DND-41 (cell line): ENCODE measurements at places on chromosomes 1 and 21.

- peaks cover 34% of the 10 kb centered on the region for H3K4me1 ChIP-seq
- H3K27ac ChIP-seq: peak overlapping the region; percentile 97
- H3K36me3 ChIP-seq: 0 out of 2 replicates have a peak, but pooled peaks cover 3% of the 10 kb centered on the region
- DNase-seq: peak; percentile 87
Observed at GRCh38 chr1:159008744-159009188, 941 bp upstream of the IFI16 start.

- H3K27me3 ChIP-seq: no peaks in the 10 kb centered on the region
- DNase-seq: no peak
- no peaks in the 10 kb centered on the region for H3K4me1 ChIP-seq
- H3K27ac ChIP-seq: no peak overlapping the region
- no peaks in the 10 kb centered on the region for H3K36me3 ChIP-seq
Observed at GRCh38 chr1:167200749-167201148, 19.9 kb upstream of the POU2F1 start.

DNA sequence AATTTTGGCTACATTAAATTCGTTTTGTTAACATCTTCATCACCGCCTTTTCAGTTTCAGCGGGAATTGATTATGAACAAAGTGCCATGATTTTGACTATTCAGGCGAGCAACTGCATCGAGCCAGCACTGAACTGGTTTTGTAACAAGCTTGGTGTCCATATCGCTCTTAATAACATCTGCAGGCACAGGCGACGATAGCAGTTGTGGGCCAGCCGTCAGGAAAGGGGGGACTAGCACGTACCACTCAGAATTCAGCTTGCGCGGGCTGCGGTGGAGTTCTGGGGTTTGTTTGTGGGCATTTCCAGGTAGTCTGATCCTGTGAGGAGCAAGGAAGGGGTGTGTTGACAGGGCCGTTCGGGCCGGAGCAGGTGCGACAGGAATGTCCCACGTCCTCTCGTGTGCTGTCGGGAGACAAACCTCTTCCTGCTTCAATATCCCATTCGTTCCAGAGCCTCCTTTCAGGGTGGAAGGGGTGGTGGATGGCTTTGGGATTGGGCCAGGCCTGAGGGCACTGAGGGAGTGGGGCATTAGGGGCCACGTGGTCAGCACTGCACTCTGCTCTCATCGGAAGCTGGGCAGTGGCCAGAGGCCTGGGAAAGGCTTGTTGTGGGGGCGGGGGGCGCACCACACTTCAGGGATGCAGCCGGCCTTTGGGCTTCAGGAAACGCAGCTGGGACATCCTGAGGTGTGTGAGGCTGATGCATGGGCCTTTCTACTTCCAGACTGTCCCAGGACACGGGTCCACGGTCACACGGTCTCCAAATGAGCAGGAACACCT, 39.1 kb downstream of the SKI start:
- H3K4me1 ChIP-seq: no peaks in the 10 kb centered on the region
- H3K27me3 ChIP-seq: no peaks in the 10 kb centered on the region
- H3K36me3 ChIP-seq: no peaks in the 10 kb centered on the region
- DNase-seq: no peak
- no peak overlapping the region for H3K27ac ChIP-seq

DNA sequence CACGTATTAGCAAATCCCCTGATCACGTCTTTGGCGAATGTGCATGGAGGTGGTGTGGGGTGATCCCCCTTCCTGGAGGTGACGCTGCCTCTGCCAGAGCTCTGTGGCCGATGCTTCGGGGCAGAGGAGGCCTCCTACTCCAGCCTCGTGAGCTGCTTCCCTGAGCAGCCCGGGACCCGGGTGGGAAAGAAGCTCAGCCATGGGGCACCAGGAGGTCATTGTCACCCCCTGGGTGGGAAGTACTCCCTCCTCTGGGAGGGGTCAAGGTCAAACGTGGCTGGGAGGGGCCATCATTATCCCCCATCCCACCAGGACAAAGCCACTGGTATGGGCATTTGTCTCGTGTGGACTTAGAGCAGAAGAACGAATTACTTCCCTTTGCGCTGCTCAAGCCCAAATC, 40.7 kb downstream of the KCNAB2 start:
- H3K27ac ChIP-seq: no peak overlapping the region
- no peak for DNase-seq
- H3K4me1 ChIP-seq: no peaks in the 10 kb centered on the region
- peaks cover 25% of the 10 kb centered on the region for H3K36me3 ChIP-seq
- H3K27me3 ChIP-seq: no peaks in the 10 kb centered on the region

DNA sequence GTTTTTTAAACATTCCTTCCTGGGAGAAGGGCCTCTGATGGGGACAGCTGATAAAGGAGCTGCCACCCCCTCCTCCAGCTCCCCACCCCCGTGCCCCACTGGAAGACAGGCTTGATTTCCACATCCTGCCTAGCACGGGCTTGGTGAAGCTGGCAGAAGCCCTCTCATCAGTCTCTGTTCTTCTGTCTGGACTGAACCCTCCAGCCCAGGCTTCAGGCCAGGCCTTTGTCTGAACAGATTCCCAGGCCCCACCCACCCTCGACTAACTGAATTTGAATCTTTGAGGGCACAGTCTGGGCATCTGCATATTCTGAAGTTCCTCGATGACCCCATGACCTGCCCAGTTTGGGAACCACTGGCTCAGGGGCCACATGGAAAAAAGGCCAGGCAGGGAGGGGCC, 75.3 kb downstream of the CD58 start:
- no peaks in the 10 kb centered on the region for H3K27me3 ChIP-seq
- H3K27ac ChIP-seq: no peak overlapping the region
- H3K4me1 ChIP-seq: no peaks in the 10 kb centered on the region
- H3K36me3 ChIP-seq: no peaks in the 10 kb centered on the region
- no peak for DNase-seq

DNA sequence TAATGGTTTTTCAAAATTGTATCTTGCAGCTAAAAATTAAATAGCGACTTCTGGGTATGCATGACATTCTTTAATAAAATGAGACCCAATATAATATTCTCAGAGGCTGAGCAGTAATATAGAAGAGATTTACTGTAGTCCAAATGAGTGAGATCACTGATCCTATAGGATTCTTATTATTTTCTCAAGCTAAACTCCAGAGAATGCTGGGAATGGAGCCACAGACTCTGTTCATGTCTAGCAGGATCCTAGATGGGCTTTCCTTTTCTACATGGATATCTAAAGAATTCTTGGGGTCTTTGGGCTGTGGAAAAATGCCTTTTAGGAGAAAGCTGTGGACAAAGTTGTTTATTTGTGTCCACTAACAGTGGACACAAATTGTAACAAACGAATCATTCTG, 150.7 kb upstream of the ZNF644 start:
- H3K27ac ChIP-seq: no peak overlapping the region
- no peak for DNase-seq
- H3K36me3 ChIP-seq: no peaks in the 10 kb centered on the region
- no peak overlapping the region for H3K4me3 ChIP-seq
- H3K27me3 ChIP-seq: no peaks in the 10 kb centered on the region
- H3K4me1 ChIP-seq: no peaks in the 10 kb centered on the region

DNA sequence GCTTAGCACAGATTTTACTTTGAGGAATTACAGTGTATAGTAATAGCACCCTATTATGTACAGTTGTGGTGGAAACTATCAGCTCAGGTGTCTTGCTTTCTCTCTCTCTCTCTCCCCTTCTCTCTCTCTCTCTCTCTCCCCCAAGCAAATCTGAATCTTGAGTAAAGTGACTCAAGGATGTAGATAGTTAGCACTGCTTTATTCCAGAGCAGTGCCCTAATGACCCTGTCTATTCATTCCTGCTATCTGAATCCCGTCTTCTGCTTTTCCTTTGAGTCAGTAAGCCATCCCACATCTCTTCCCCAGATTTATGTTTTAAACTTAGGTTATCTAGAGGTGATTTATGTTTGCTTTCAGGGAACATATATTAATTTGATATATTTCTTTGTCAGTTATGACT, 5.2 kb upstream of the HPCAL4 start:
- H3K4me3 ChIP-seq: no peak overlapping the region
- H3K36me3 ChIP-seq: no peaks in the 10 kb centered on the region
- peaks cover 22% of the 10 kb centered on the region for H3K27me3 ChIP-seq
- H3K27ac ChIP-seq: no peak overlapping the region
- DNase-seq: no peak
- no peaks in the 10 kb centered on the region for H3K4me1 ChIP-seq

GRCh38 chr1:63042278-63042677, 258.3 kb downstream of the ATG4C start:
- H3K27me3 ChIP-seq: peaks cover 6% of the 10 kb centered on the region
- no peaks in the 10 kb centered on the region for H3K4me1 ChIP-seq
- H3K27ac ChIP-seq: no peak overlapping the region

DNA sequence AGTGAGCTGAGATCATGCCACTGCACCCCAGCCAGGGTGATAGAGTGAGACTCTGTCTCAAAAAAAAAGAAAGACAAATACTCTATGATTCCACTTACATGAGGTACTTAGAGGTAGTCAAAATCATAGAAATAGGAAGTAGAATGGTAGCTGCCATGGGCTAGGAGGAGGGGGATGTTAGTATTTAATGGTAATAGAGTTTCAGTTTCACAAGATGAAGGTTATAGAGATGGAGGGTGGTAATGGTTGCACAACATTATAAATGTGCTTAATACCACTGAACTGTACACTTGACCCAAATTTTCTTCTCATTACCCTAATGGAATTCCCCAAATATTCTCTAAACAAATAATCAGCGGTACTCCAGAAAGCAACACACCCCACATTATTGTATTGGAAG, 12.8 kb downstream of the EIF2B3 start:
- no peaks in the 10 kb centered on the region for H3K27me3 ChIP-seq
- H3K36me3 ChIP-seq: peaks cover 59% of the 10 kb centered on the region
- no peak overlapping the region for H3K4me3 ChIP-seq
- no peak overlapping the region for H3K27ac ChIP-seq
- no peak for DNase-seq
- no peaks in the 10 kb centered on the region for H3K4me1 ChIP-seq

- H3K27ac ChIP-seq: no peak overlapping the region
- no peak for DNase-seq
- H3K4me3 ChIP-seq: no peak overlapping the region
- no peaks in the 10 kb centered on the region for H3K27me3 ChIP-seq
- H3K4me1 ChIP-seq: no peaks in the 10 kb centered on the region
Observed at GRCh38 chr1:32918179-32918578, 17.0 kb upstream of the TMEM54 start.

DNA sequence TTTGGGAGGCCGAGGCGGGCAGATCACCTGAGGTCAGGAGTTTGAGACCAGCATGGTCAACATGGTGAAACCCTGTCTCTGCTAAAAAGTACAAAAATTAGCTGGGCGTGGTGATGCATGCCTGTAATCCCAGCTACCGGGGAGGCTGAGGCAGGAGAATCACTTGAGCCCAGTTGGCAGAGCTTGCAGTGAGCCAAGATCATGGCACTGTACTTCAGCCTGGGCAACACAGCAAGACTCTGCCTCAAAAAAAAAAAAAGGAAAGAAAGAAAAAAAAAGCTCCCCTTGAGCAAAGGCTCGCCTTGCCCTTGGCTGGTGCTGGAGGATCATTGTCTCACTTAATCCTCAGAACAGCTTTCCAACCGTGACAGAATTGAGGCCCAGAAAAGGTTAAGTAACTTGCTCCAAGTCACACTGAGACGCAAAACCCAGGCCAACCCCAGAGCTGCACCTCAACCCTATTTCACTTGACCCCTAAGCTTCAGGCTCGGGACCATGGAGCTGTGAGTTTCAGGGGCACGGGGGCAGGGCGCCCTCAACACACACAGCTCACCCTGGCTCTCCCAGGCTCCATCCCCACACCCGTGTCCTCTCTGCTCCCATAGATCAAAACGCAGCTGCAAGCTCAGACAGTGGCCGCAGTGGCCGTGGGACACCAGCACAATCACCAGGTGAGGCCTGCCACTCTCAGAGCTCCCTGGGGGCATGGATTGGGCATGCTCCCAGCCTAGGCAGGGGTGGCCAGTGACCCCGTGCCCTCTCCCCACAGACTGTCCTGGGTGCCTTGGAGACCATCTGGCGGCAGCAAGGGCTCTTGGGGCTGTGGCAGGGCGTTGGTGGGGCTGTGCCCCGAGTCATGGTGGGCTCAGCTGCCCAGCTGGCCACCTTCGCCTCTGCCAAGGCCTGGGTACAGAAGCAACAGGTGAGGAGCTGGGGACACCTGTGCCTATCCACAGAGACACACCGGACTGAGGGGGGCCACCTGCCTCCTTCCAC, 1.6 kb downstream of the SLC25A34 start:
- H3K4me1 ChIP-seq: no peaks in the 10 kb centered on the region
- H3K27me3 ChIP-seq: no peaks in the 10 kb centered on the region
- H3K27ac ChIP-seq: no peak overlapping the region

DNA sequence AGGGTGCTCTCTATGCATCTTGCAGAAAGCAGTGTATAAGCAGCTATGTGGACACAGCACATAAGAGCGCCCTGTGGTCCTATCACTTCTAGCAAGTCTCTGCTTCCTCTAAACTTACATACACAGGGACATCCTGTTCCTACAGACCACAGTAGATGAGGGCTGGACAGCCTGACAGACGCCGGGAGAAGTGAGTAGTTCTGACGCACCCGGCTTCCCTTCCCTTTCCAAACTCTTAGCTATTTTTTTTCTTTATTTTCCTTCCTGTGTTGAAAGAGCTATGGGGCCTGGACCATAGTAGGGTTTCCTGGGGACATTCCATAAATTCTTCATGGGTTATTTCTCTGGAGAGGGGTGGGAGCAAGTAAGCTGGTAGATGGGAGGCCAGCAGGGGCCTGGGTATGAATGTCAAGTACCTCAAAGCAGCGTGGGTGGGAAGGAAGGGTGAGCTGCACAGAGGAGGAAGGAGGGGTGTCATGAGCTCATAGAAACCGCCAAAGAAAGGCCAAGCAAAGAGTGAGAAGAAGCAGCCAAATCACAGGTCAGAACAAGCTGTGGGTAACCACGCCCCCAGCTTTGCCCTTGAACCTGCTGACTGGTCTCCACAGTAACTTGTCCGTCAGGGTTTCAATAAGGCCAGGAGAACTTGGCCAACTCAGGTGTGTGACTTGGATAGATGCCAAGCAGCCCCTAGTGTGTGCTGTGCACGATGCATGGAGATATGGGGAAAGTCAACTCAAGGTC, 36.6 kb downstream of the PLXNA2 start:
- H3K27ac ChIP-seq: no peak overlapping the region
- H3K36me3 ChIP-seq: no peaks in the 10 kb centered on the region
- peaks cover 47% of the 10 kb centered on the region for H3K27me3 ChIP-seq
- no peak for DNase-seq
- no peaks in the 10 kb centered on the region for H3K4me1 ChIP-seq

- H3K27me3 ChIP-seq: peaks cover 5% of the 10 kb centered on the region
- no peak for DNase-seq
- H3K36me3 ChIP-seq: no peaks in the 10 kb centered on the region
- no peak overlapping the region for H3K4me3 ChIP-seq
- H3K4me1 ChIP-seq: no peaks in the 10 kb centered on the region
- H3K27ac ChIP-seq: no peak overlapping the region
Observed at GRCh38 chr1:200258447-200259375, 151.1 kb downstream of the ZNF281 start.
